Right renal pelvis (tissue), 4 donors: ENCODE measurements at places on chromosomes 7 and 10. TPM values are rescaled to one million over a fixed set of nuclear protein-coding genes. Genes with fewer than 3 reads are reported as not detected.

Gene HOXA11
- polyA plus RNA-seq, result 41.3 TPM

Gene HKDC1
- polyA plus RNA-seq, result 16.0 TPM

Gene FEZF1
- polyA plus RNA-seq, result not detected

Gene HPSE2
- polyA plus RNA-seq, result 1.9 TPM

Gene CRYGN
- 3.1 TPM for polyA plus RNA-seq

Gene CAV1
- 38.4 TPM for polyA plus RNA-seq

Gene LIPN
- not detected for polyA plus RNA-seq

Gene ANKRD61
- 0.61 TPM for polyA plus RNA-seq

Gene PTPRN2
- polyA plus RNA-seq, result 8.5 TPM

Gene MLXIPL
- polyA plus RNA-seq, result 4.3 TPM

Gene AP5Z1
- 20.5 TPM for polyA plus RNA-seq

Gene CCDC126
- 21.6 TPM for polyA plus RNA-seq

Gene MYH16
- polyA plus RNA-seq, result 0.10 TPM

DNA sequence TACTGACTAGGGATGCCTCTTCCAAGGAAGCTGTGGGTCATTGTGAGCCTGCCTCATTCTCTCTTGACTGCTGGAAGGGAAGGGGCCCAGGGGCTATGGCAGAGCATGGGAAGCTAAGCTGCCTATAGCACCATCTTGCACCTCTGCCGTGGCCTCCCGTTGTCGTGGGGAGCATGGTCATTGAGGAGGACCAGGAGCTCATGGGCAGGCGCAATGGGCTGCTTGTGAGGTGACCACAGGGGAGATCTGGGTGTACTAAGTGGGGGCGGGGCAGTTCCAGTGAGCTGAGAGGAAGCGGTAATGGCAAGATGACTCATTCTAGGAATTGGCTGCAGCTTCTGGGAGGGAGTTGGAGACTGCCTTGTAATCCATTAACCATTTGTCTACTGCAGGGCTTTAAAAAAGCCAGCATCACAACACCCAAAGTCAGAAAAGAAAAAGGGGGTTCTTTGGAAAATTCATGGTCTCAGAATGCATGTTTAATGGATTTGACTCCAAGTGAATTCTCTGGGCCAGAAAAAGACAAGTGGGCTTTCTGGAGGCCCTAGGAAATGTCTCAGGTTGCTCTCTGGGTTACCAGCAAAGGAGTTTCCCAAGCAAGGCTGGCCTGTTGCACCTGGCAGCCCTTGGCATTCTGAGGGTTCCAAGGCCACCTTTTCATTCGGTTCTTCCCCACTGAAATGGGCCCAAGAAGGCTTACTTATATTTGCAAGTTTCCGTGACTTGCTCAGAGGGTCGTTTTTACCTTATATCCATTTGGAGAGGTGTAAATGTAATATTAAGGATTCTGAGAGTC, 3.6 kb downstream of the DUSP5 start:
- no peak for DNase-seq

- DNase-seq, result no peak
These were observed at the start of gene COL26A1 for GRCh38 chr7:101362334-101363195. COL26A1 (plus strand) TSS chr7:101362875; CDS start chr7:101363033, 158 bp downstream.

DNA sequence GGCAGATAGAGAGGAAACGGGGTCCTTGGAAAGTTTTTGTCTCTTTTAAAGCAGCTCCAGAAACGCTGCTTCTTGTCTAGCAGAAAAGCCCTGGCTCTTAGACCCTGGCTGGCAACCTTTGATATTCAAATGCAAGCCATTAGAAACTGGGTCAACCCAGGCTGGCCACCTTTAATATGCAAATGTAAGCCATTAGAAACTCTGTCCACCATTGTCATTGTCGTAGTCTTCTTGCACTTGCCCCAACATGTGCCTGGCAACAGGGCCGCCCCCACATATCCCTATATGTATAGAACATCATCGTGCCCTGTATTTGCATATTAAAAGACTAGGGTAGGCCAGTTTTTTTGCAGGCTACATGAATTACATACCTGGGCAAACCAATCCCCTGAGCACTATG, 621.3 kb upstream of the DPP6 start:
- no peak for DNase-seq

- DNase-seq, result no peak
These were observed 12.1 kb downstream of the PNLIPRP1 start for GRCh38 chr10:116602648-116603400.

- no peak for DNase-seq
These were observed 10.3 kb downstream of the ITPRIP start for GRCh38 chr10:104327745-104328645.

- DNase-seq, result no peak
These were observed 210.6 kb downstream of the TPST1 start for GRCh38 chr7:66415659-66416265.

DNA sequence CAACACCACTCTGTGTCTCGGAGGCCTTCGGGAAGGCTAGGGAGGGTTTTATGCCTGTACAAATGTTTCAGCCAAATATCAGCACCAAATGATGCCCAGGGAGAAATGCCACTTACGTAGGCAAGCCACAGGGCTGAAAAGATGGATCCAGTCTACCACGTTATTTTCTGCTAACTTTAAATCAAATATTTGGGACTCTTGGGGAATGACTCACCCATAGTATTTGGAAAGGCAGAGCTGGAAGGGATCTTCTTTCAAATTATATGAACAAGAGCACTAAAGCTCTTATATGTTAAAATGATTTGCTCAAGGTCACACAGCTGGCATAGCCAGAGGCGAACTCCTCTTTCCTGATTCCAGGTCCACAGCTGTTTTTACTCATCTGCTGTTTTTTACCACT, 591.4 kb downstream of the SORCS1 start:
- no peak for DNase-seq

GRCh38 chr10:114380060-114380459, 24.2 kb downstream of the AFAP1L2 start:
- DNase-seq, result no peak

GRCh38 chr7:102321351-102322201, 34.7 kb downstream of the SPDYE6 start:
- DNase-seq, result no peak

GRCh38 chr7:1952169-1952760, 280.5 kb downstream of the MAD1L1 start:
- DNase-seq, result no peak

DNA sequence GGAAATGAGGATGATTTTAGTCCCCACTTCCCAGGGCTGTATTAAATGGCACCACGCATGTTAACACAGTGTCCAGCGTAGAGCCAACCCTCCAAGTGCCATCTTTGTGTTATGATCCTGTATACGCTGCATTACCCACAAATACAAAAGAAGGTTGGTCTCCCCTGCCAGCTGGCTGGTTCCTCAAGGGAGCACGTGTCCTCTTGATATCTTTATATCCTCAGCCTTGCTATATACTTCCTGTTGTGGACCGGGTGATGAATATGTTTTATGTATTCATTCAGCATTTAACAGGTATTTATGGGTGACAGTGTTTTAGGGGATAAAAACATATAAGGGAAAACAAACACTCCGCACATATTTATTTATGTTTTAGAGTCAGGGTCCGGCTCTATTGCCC, 23.2 kb upstream of the PRRT4 start:
- DNase-seq, result no peak

GRCh38 chr10:98170249-98171117, 36.0 kb downstream of the R3HCC1L start:
- peak; percentile 33 for DNase-seq

- no peak for DNase-seq
These were observed 30.2 kb downstream of the PTPRN2 start for GRCh38 chr7:158557441-158557755.

GRCh38 chr7:76346778-76347177, 12.0 kb downstream of the YWHAG start:
- DNase-seq, result no peak

DNA sequence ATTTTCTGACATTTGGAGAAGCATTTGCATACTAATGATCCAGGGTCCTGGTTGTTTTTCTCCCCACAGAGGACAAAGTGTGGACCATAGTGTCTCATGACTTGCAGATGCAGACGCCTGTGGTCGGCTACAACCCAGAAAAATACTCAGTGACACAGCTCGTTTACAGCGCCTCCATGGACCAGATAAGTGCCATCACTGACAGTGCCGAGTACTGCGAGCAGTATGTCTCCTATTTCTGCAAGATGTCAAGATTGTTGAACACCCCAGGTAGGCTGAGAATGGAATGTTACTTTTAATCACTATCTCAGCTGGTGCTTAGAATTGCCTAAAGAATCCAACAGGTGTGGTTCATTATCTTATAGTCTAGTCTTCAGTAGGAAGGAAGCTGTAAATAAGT, 951.5 kb upstream of the C7orf33 start:
- no peak for DNase-seq

GRCh38 chr10:61286686-61287085, 166.5 kb downstream of the TMEM26 start:
- no peak for DNase-seq

DNA sequence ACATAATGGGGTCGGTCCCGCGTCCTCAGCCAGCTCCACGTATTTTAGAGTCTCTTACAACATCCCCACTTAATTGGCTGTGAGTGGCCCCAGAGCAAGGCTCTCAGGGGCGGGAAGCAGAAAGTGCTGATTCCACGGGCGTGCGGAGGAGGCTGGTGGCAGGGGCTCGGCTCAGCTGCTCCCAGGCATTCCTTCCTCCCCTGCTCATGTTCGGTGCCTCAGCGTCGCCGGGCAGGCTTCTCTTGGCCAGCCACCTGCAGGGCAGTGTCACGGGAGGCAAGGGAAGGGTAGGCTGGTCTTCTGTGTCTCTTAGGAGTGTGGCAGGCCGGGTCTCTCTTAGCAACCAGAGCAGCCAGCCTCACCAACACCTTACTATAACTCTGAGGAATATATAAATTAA, 33.8 kb downstream of the IL15RA start:
- no peak for DNase-seq

DNA sequence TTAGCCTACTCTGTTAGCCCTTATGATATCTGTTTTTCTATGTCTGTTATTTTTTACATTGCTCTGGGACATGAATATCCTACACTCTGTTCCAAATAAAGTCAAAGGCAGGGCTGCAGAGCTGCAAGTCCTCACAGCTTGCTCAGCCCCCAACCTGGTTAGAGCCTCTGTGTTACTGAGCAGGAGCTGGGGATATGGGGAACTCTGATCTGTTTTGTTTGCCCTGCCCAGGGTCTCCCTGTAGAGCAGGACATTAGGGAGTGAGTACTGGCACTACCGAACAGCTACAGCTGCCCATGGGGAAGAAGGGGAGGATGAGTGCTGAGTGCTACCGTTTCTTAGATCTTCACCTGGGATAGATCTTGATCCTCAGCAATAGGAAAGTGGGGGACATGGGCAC, 32.8 kb upstream of the FGL2 start:
- DNase-seq, result no peak

- DNase-seq, result no peak
These were observed 109.2 kb upstream of the KDM7A start for GRCh38 chr7:140285938-140286337.

- no peak for DNase-seq
These were observed 6.1 kb upstream of the VCL start for GRCh38 chr10:73991884-73992245.

DNA sequence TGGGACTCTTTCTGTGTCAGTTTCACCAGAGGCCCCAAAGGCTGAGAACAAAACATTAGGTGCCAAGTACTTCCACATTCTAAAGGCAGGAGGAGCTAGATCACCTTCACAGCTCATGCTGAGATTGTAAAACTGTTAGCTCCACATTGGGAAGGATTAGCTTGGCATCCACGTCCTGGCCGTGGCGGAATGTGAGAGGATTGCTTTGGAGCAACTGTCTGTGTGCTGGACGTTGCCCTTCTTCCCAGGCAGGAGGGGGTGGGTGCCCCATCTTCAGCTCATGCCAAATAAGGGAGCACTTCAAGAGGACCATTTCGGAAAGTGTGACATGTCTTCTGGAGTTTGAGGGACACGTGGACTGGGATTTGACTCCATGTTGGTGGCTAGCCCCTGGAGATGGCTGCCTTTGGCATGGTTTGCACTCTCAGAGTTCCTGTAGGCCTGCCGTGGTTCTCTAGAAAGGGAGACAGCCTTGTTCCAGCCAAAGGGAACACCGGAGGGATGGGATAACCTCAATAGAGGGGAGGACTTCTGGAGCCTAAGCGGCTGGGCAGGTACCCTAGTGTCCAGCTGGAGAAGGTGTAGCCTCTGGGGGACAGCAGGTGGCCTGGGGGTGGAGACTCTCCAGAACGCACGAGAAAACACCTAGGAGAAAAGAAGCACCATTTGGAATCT, 19.9 kb upstream of the FMC1 start:
- no peak for DNase-seq

GRCh38 chr7:91299952-91300775, 35.9 kb downstream of the FZD1 start:
- no peak for DNase-seq

DNA sequence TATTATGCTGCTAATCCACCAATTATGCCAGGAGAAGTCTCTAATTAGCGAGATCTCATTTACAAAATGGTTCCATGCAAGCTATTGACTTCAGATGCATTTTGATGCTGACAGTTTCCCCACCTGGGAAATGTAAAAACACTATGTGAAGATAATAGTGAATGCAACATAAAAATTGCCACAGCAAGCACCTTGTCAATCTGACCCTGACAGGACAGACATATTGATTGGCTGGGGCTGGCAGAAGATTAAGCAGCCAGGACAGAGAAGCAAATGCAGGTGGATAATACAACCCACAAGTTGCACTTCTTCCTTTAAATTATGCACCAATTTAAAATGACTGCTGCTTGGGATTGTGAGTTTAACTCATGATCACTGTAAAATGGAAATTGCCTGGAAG, 642.8 kb upstream of the POT1 start:
- DNase-seq, result no peak

- DNase-seq, result no peak
These were observed 384.8 kb upstream of the FOXK1 start for GRCh38 chr7:4297165-4297917.

DNA sequence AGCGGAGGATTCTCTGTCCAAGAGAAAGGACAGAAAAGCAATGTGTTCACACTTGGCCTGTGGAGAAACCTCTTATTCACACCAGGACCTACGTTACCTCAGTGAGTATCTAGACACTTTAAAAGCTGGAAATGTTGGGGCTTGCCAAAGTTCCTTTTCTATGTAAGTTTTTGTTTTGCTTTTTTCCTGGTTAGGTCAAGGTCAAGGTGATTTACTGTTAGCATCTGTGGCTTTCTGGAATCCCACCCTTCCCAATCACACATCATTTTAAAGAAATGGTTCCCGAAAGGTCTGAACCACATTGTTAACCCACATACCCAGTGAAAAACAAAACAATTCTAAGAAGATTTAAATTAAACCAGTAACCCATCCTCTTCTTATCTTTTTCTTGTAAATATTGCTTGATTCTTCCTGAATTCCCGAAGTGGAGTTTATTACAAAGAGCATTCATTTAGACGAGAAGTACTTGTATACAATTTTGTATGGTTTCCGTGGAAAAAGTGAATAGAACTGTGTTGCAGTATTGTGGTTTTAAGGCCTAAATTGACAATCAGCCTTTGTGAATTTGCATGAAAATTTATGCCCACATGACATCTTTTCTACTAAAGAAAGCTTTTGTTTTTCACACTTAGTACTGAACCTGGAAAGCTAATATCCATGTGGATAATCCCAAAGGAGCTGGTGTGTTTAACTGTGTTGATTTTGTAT, 827.0 kb upstream of the IGFBP3 start:
- no peak for DNase-seq
